ENCODE measurements at places on chromosomes 5 and 9.

- DNase-seq: no peak
These were observed 4.6 kb upstream of the FCN1 start for GRCh38 chr9:134922066-134922931.

- DNase-seq: no peak
These were observed 397.3 kb upstream of the GRIN3A start for GRCh38 chr9:102135768-102136167.

DNA sequence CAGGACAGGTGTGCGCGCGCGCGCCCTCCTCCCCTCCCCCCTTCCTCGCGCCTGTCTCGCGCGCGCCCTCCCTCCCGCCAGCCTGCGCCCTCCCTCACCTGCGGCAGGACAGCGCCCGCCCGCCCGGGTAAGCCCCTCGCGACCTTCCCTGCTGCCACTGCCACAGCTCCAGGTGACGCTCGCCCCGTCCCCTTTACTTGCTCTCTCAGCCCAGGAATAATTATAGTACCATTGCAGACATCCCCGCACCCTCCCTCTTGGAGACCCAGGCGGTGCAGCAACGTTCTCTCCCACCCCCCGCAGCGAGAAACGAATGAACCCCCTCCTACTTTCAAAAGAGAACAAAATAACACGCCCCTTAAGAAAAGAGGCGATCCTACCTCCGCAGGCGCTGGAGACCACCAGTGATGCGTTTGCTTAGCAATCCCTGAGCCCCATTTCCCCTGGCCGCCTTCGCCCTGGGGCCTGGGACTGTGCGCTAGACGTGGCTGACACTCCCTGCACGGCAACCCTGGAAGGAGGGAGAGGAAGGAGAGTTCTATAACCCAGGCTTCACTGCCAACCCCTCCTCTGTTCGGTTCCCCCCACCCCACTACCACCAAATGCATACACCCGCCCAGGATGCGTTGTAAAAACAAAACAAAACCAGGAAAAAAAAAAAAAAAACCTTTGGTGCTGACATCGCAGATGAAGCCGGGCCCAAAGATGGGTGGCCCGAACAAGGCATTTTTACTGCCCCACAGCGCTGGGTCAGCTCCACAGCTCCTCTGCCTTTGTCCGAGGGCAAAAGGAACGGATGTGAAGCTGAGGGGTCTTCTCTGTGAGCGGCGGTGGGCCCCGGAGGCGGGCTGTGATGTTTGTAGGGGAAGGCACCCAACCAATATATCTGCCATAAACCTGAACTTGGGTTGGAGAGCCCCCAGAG is 5.6 kb upstream of the PURA start:
- no peak for DNase-seq

DNA sequence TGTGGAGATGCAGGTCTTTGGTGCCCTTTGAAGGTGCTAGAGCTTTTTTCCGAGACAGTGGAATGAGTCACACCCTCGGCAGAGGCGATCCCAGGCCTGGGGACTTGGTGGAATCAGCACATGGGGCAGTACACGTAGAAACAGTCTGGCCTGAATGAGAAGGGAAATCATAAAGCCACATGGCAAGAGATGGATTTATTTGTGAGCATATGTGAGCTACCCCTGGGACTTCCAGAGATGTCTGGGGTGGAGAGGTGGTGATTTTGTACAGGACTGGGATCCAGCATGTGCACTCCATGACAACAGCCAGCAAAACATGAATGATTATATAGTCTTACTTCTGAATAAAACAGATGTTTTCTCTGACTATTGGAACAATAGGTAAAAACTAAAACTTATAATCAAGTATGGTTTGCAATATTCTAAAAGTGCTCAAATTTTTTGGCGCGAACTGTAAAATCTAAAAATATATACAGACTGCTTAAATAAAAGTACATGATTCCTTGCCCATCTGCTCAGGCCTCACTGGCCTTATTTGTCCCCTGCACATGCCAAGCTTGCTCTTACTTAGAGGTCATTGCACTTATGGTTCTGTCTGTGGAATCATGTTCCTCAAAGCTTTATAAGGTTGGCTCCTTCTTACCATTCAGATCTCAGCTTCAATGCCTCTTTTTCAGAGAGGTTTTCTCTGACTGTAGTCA is 54.7 kb upstream of the SMARCA2 start:
- DNase-seq: no peak

- DNase-seq: no peak
These were observed 292.4 kb upstream of the ADAMTS16 start for GRCh38 chr5:4847766-4848165.

DNA sequence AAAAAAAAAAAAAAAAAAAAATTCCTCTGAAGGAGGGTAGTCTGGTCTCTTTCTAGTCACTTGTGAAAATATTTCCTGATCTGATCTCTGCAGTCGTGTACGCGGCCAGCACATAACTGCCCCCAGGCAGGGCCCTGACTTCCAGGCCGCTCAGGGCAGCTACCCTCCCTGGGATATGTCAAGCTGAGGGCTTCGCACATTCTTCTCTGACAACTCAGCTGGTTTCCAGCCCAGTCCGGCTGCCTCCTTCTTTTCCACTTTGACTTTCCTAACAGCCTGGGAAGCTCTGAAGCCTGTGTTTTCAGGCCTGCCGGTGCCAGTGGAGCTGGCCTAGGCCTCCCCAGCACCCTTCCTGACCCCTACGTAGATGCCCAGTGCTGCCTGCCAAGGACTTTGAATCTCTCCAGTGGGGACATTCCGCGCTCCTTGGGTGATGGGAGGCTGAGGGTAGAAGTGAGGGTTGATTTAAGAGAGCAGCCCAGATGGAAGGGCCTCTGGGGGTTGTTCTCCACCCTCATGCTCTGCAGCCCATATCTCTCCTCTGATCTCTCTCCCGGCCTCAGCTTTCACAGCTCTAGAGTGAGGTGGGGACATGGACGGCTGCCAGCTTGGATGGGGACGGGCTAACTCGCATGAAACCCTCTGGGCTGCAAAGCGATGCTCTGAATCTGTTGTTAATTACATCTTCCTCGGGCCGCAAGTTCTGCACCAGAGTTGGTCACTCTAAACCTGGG is 20.7 kb downstream of the COL5A1 start:
- no peak for DNase-seq

DNA sequence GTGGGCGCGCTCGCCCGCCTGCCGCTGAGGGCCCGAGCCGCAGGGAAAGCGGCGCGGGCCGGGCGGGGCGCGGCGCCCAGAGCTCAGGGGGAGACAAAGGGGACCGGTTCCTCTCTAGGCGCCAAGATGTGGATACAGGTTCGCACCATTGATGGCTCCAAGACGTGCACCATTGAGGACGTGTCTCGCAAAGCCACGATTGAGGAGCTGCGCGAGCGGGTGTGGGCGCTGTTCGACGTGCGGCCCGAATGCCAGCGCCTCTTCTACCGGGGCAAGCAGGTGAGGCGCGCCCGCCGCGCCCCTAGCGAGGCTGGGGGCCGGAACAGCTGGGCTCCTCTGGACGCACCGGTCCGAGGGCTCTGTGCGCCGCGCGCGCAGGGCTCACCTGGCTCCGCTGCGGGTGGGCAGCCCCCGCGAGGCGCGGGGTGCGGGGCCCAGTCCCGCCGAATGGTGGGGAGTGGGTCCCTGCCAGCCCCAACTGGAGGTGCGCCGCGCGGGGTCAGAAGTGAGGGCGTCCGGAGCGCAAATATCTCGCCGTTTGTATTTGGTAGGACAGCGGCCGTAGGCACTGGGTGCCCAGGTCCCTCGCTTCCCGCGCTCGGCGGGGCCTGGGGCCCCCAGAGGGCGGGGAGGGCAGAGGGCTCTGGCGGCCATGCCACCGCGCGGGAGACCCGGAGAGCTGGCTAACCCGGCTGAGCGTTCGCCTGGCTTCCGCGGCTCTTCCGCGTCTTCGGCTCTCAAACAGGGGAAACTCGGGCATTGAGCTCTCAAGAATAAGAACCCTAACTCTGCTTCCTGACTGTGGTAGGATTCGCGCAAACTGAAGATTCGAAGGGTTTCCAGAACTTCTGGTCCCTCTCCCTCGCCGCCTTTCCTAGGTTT is 607 bp downstream of the UHRF2 start:
- no peak for DNase-seq

DNA sequence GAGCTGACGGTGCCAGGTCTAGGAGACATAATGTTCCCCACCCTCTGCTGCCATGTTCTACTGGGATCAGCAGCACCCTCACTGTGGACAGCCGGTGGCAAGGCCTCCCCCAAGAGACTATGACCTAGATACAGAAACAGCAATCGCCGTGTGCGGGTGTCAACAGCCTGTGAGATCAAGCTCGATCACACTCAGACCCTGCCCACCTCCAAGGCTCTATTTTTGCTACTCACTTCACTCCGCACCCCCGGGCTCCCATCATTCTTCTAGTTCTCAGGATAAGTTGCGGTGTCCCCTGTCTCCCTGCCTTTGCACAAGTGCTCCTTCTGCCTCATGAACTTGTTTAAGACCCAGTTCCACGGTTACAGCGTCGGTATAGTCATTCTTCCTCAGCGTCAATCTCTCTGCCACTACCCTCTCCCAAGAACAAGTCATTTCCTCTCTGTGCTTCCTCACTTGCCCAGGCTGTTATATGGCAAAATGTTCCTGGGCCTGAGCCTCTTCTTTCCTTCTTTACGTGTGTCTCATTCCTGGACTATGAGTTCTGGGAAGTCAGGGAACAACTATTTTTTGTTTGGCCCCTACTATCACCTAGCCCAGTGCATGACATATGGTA is 5.4 kb upstream of the DOCK8 start:
- no peak for DNase-seq

- DNase-seq: no peak
These were observed 133.5 kb upstream of the RAPGEF1 start for GRCh38 chr9:131873335-131873734.

DNA sequence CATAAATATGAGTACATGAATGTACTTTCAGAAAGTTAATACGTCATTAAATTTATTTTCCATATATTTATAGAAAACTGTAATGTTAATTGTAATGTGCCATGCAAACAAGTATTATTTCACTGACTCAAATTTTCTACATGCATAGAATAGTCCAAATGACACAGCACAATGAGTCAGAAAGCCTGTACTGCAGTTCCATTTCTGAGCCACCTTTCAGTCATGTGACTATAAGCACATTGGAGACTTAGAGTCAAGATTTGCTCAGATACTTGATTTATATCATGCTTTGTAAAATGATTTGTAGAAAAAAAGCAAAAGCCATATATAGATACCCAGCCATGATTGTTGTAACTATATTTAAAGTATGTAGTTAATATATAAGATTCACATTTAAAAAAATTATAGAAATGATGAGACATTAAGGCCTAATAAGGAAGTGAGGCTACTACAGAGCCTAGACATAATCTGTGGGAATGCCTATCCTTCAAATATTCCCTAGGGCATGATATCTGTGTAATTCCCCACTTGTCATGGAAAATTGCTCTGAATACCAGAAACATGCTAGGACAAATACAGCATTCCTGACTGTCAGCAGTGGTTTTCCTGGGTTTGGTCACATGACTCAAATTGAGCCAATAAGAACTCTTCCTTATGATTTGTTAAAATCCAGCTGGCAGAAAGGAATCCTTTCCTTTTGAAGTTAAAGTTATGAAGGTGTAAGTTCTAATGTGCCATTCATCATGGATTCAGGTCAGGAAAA is 50.0 kb downstream of the PTPRD start:
- DNase-seq: no peak

- DNase-seq: no peak
These were observed 565.7 kb upstream of the WWC1 start for GRCh38 chr5:167725741-167726140.

GRCh38 chr5:150599281-150599680 is 41.2 kb upstream of the SYNPO start:
- DNase-seq: no peak

DNA sequence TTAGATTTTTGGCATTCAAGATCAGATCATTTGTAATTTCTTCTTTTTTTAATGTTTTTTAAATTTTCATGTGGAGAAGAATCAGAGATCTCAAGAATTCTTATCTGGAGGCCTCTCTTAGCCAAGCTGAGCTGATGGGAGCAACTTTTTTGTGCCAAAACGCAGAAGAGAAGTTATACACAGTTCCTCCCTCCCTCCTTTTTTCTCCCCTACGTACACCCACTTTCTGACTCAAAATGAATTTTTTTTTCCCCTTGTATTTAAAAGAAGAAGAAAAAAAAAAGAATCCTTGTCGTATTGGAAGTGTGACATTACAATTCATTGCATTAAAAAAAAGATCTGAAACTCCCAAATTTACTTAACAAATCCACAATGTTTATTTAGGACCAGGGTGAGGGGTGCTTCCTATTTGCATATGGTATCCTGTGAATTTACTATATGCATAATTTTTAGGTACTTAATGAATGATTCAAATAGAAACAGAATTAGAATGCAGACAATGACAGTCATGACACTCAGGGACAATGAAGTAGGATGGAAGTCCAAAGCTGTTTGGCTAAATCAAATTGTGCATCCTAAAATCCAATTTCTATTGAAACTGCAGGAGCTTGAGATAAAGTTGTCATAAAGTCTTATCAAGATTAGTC is 54.4 kb downstream of the EBF1 start:
- no peak for DNase-seq

- no peak for DNase-seq
These were observed 112.2 kb upstream of the ANKRD55 start for GRCh38 chr5:56345352-56345751.

DNA sequence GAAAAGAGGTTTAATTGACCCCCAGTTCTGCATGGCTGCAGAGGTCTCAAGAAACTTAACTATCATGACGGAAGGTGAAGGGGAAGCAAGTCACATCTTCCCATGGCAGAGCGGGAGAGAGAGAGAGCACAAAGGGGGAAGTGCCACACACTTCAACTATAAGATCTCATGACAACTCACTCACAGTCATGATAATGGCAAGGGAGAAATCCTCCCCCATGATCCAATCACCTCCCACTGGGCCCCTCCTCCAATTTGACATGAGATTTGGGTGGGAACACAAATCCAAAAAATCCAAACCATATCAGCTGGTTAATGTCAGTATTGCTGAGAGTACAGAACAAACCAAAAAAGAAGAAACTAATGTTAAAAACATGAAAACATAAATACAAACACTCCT is 120.2 kb downstream of the STARD4 start:
- DNase-seq: no peak

- no peak for DNase-seq
These were observed 10.5 kb downstream of the POC5 start for GRCh38 chr5:75706775-75707174.

DNA sequence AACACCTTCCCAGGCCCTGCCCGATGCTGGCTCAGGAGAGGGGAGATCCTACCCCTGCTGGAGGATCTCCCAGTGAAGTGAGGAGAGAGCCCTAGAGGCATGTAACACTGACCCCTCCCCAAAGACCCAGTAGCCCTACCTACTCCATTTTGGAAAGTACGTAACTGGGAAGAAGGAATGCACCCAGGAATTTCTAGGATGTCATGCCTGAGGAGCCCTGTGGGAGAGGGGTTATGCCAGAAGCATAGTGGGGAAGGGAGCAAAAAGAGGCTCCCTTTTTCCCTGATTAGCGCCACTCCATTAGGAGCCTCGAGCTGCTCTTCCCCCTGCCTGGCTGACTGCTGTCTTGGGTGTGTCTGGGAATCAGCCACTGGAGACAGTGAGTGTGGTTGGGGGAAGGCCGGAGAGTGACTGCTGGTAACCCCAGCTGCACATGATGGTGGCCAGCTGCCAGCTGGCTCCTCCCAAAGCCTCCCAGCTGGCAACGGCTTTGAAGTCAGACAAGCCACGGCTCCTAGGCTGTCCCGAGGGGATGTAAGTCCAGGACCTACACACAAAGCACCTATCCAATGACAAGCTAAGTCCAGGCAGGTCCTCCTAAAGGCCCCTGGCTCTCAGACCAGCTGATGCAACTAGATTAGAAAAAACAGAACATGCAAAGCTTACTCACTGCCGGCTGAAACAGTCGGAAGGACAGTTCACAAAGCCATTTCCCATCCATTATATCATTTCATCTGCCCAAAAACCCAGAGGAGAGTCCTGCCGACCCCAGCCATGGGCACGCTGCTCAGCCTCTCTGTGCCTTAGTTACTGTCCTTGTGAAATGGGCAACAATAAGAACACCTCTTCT is 136.5 kb upstream of the ABCA1 start:
- DNase-seq: peak; percentile 90

- no peak for DNase-seq
These were observed 165.8 kb upstream of the MAP3K1 start for GRCh38 chr5:56649569-56649968.
